ENCODE measurements at places on chromosomes 6 and 20.

- DNase-seq, result no peak
Observed at GRCh38 chr6:46867411-46867810, 54.3 kb downstream of the ADGRF5 start.

DNA sequence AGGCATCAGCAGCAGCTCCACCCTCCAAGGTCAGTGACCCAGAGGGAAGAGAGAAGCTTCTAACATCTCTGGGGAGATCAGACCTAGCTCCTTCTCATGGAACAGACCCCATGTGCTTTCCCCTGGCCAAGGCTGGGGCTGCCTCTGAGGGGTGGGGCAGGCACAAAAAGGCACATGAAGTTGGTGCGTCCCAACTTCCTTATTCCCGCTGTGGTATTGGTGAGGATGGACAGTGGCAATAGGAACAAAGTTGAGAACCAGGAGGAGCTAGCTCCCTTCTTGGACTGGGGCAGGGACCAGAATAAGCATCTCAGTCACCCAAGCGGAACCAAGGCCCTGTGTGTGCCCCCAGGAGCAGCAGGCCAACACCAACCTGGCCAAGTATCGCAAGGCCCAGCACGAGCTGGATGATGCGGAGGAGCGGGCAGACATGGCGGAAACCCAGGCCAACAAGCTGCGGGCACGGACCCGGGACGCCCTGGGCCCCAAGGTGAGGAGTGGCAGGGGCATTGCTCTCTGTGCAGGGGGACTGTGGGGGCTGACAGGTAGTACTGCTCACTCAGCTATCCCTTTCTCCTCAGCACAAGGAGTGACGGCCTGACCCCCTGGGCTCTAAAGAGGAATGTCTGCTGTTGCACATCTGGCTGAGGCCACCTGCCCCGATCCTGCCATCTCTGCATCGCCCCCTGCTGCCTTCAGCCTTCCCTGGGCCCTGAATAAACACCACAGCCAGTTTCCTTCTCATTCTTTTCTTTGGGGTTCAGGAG is 46.1 kb downstream of the MYH7B start:
- DNase-seq, result no peak

DNA sequence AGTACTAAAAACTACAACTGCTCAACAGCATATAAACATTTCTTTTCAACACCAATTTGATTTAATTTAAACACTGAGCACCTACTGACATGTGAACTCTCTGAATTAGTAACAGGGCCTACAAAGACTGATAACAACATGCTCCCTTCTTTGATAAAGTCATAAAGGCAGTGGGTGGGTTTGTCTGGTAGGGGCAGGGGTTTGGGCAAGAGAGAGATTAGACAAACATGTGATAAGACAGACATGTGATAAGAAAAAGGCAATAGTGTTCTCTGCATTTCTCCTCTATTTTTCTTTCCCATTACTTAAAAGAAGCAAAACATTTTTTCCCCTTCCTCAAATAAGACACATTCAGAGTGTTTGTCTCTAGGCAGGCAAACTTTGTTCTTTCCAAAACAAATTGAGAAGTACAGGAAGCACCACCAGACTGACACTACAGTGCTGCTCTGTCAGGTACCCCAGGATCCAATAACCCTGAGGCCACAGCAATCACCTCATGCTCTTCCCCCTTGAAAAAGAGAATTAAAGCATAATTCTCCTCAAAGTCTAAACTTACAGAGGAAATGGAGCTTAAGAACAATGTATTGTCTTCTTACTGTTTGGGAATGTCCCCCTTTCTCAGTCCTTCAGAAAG is 11.9 kb downstream of the C6orf52 start:
- no peak for DNase-seq

GRCh38 chr20:5356941-5357340 is 40.2 kb upstream of the PROKR2 start:
- no peak for DNase-seq

DNA sequence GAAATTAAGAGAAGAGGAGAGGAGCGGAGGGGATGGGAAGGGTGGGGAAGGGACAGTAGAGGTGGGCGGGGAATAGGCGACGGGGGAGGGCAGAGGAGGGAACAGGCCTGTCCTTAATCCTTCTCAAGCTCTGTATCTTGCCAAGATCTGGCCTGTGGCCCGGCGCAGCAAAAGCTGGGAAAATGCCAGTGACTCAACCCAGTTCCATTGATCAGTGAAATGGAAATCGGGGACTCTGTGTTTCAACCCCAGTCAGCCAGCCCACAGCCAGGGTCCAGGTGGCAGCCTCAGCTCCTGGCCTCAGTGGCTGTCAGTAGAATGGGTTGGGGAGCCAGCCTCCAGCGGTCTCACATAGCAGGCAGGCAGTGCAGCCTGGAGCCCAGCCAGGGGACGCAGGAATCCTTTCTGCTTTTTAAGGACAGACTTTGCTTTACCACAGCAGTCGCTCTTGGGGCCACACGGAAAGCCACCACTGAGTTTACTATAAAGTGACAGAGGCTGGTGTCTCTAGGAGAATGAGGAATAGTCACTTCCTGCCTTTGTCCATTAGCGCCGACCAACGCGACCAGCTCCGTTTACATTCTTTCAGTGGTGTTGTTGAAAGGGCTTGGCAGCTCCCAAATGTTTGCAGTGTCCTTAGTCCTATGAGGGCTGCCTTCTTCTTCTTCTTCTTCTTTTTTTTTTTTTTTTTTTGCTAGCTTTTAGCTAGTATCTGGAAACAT is 128.0 kb downstream of the RIN2 start:
- no peak for DNase-seq

DNA sequence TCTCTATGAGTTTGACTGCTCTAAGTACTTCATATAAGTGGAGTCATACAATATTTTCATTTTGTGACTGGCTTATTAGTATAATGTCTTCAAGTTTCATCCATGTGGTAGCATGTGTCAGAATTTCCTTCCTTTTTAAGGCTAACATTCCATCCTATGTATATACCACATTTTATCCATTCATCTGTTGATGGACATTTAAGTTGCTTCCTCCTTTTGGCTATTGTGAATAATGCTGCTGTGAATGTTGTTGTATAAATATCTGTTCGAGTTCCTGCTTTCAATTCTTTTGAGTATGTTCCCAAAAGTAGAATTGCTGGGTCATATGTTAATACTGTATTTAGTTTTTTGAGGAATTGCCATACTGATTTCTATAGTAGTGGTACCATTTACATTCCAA is 79.5 kb downstream of the PTPRA start:
- DNase-seq, result no peak

DNA sequence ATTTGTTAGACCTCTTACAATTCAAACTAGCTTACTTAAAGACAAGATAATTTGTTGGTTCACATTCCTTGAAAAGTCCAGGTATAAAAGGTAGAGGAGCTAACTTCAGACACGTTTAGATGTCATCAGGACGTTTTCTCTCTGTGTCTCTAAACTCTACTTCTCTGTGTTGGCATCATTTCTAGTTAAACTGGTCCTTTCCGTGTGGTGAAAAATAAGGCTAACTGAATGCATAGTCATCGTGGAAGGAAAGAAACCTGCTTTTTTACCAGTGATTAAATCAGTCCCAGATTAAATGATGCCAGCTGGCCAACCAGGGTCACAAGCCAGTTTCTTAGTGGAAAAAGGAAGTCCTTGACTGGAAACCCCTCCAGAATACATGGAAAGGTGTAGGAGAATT is 168.4 kb upstream of the AHI1 start:
- no peak for DNase-seq

GRCh38 chr6:149190224-149190831 is 127.2 kb upstream of the TAB2 start:
- no peak for DNase-seq

GRCh38 chr6:106529438-106529837 is 99.9 kb downstream of the RTN4IP1 start:
- no peak for DNase-seq

GRCh38 chr20:6708010-6708409 is 59.5 kb upstream of the BMP2 start:
- DNase-seq, result no peak

- no peak for DNase-seq
Observed at GRCh38 chr6:110055387-110055735, 77.2 kb downstream of the GPR6 start.
